Stimulated activated naive B cell treated with anti-CD40 and anti-IgM and Interleukin-4, amounts not matched to agents 10 μg/mL and 1 μg/mL and 100 μg/mL, for 72 hours (primary cell): ENCODE measurements at places on chromosomes 6 and 20.

DNA sequence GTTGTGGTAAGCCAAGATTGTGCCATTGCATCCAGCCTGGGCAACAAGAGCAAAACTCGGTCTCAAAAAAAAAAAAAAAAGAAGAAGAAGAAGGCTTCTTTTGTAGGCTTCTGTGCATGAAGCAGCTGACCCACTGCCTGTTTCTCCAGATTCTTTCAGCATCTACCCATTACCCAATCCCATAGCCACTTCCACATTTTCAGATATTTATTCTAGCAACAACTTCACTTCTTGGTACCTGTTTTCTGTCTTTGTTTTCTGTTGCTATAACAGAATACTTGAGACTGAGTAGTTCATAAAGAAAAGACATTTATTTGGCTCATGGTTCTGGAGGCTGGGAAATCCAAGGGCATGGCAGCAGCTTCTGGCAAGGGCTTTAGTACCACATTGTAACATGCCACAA, 95.3 kb upstream of the SGK1 start:
- DNase-seq: no peak

DNA sequence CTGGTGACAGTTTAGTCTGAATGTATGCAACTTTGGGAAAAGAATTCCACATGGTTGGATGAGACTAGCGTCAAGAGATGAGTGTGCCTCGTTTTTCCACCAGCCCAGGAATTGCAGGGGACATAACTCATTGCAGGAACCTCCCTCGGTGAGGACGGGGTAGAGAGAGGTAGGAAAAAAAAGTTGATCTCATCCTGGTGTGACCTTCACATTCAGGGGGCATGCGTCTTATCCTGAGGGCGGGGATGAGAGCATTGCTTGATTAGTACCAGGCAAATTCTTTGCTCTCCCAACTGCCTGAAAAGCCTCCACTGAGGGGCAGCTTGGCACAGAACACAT, 11.8 kb downstream of the TLDC2 start:
- no peak for DNase-seq

DNA sequence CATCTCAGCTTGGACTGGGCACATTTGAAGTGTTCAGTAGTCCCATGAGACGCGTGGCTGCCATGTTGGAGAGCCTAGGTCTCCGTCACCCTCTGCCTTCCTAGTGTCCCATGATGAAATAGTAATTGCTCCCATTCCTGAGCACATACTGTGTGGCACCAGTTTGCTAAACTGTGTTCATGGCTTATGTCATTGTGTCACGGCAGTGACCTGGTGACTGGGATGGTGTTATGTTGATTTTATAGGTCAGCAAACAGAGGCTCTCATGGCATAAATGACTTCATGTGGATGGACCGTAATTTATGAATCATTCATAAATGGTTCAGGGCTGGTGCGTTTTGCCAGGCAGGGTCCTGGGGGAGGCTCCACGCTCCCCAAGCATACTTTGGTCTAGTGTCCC, 3.8 kb downstream of the BCAS4 start:
- DNase-seq: no peak

GRCh38 chr6:76792394-76792793, 670.9 kb downstream of the HTR1B start:
- DNase-seq: no peak

- DNase-seq: no peak
Observed at GRCh38 chr6:35719404-35719829, 17.4 kb upstream of the ARMC12 start.
